ENCODE measurements at places on chromosomes 3 and 15. TPM values are rescaled to one million over a fixed set of nuclear protein-coding genes. Genes with fewer than 3 reads are reported as not detected.

DNA sequence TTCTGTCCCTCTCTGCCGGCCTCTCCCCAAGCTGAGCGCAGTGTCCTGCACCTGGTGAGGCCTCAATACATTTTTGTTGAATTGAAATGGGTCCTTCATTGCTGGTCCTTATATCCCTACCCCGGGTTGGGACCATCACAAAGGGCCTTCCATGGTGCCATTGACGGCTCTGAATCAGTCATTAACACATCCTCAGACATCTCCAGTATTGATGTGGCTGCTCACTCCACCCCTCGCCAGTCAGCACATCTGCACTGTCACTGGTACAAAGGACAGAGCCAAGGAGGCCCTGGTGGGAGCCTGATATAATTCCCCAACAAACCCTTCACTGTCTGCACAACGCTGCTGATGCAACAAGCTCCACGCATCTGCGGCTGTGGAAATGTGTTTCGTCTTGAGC lies 191.6 kb upstream of the TOPAZ1 start:
- H3K27me3 ChIP-seq, result no peaks in the 10 kb centered on the region
- H3K27ac ChIP-seq, result no peak overlapping the region
- DNase-seq, result no peak
- no peaks in the 10 kb centered on the region for H3K36me3 ChIP-seq

- H3K27me3 ChIP-seq, result peaks cover 17% of the 10 kb centered on the region
- no peak for DNase-seq
- no peaks in the 10 kb centered on the region for H3K4me1 ChIP-seq
- H3K4me3 ChIP-seq, result no peak overlapping the region
- no peak overlapping the region for H3K27ac ChIP-seq
These were observed 130.6 kb downstream of the CCNL1 start for GRCh38 chr3:157029365-157029790.

- H3K36me3 ChIP-seq, result no peaks in the 10 kb centered on the region
- H3K4me3 ChIP-seq, result peak overlapping the region; percentile 79
- H3K27ac ChIP-seq, result peak overlapping the region; percentile 39
- H3K27me3 ChIP-seq, result no peaks in the 10 kb centered on the region
- DNase-seq, result peak; percentile 84
These were observed 13.0 kb downstream of the ZFAND6 start for GRCh38 chr15:80072285-80072994.

DNA sequence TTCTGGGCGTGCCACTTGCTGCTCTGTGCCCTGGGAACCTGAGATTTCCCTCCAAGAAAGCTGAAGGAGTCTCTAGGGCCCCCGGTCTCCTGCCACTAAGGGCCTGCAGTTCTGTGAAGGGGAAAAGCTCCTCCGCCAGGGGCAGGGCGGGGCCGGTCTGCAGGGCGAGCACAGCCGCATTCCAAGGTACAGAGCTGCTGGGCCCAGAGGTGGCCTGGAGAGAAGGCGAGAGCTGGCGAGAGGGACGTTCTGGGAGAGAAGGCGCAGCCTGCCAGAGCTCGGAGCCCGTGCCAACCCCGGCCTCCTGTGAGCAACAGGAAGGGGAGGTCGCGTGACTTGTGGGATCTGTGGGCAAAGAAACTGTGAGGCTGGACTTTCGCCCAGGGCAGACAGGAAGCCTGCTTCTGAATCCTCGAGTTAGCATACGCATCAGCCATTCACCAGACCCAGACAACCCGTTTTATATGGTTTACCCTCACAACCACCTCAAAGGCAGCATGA lies 500.4 kb downstream of the SHQ1 start:
- H3K36me3 ChIP-seq, result no peaks in the 10 kb centered on the region
- H3K27me3 ChIP-seq, result no peaks in the 10 kb centered on the region
- H3K27ac ChIP-seq, result no peak overlapping the region

GRCh38 chr15:75697523-75697922 lies 15.1 kb downstream of the CSPG4 start:
- no peak overlapping the region for H3K4me3 ChIP-seq
- H3K4me1 ChIP-seq, result peaks cover 12% of the 10 kb centered on the region
- H3K27ac ChIP-seq, result no peak overlapping the region
- H3K36me3 ChIP-seq, result no peaks in the 10 kb centered on the region
- no peak for DNase-seq

- no peak for DNase-seq
- H3K27me3 ChIP-seq, result no peaks in the 10 kb centered on the region
- no peak overlapping the region for H3K27ac ChIP-seq
- H3K4me1 ChIP-seq, result no peaks in the 10 kb centered on the region
These were observed 165.0 kb downstream of the RSL24D1 start for GRCh38 chr15:55031727-55032126.

DNA sequence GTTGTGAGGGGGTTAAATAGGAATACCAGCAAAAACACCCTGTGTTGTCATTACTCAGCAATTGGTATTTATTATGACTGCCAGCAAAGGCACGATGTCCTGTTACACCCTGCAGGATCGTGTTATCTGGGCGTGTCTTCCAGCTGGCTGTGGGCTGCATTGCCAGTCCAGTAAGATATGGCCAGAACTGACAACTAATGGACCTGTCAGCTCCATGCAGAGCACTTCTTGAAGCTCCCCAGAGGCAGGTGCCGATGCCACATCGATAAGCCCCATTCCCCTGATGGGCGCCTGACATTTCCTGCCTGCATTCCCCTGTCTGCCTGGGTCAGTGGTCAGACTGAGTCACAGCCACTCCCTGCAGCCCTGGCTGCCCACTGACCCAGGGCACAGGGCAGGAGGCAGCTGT lies 79.7 kb upstream of the RASGRF1 start:
- no peaks in the 10 kb centered on the region for H3K27me3 ChIP-seq
- H3K27ac ChIP-seq, result no peak overlapping the region
- no peak overlapping the region for H3K4me3 ChIP-seq
- DNase-seq, result no peak
- no peaks in the 10 kb centered on the region for H3K36me3 ChIP-seq
- H3K4me1 ChIP-seq, result no peaks in the 10 kb centered on the region

GRCh38 chr3:43378066-43378935 lies 92.0 kb downstream of the SNRK start:
- H3K36me3 ChIP-seq, result no peaks in the 10 kb centered on the region
- H3K4me1 ChIP-seq, result peaks cover 7% of the 10 kb centered on the region
- DNase-seq, result peak; percentile 46
- no peaks in the 10 kb centered on the region for H3K27me3 ChIP-seq
- H3K4me3 ChIP-seq, result no peak overlapping the region

DNA sequence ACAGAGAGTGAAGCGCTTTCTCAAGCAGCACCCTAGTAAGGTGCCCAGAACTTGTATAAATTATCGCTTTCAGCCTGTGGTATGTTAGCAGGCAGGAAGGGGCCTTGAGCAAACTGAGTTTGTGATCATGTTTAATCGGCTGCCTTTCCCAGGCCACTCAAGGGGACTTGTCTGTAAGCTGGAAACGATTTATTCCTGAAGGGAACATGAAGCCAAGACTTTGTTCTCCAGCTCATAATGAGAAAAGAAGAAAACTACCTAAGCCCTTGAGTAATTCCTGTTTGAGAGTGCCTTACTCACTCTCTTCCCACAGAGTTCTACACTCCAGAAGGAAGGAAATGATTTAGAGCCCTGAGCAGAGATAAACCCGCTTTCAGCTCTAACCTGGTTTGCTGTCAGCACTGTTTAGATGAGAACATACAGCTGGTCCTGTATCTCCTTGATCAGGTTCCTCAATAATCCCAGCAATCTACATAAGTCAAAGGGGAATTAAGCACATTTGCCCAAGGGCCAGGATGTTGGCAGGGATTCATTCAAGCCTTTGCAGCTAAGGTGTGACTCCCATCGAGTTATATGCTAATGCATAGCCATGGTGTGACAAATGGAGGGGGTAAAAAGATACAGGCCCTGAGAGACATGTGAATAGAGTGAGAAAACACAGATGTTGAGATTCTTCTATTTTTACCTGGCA lies 187.7 kb upstream of the SLC24A5 start:
- no peaks in the 10 kb centered on the region for H3K4me1 ChIP-seq
- no peak overlapping the region for H3K4me3 ChIP-seq
- no peak overlapping the region for H3K27ac ChIP-seq
- no peak for DNase-seq
- no peaks in the 10 kb centered on the region for H3K27me3 ChIP-seq

Gene FAM81A
- not detected for polyA plus RNA-seq

GRCh38 chr15:78681281-78682003 lies 40.4 kb upstream of the CHRNB4 start:
- no peak for DNase-seq
- H3K4me1 ChIP-seq, result no peaks in the 10 kb centered on the region
- H3K27ac ChIP-seq, result no peak overlapping the region

Gene AP4E1
- 5.6 TPM for polyA plus RNA-seq

DNA sequence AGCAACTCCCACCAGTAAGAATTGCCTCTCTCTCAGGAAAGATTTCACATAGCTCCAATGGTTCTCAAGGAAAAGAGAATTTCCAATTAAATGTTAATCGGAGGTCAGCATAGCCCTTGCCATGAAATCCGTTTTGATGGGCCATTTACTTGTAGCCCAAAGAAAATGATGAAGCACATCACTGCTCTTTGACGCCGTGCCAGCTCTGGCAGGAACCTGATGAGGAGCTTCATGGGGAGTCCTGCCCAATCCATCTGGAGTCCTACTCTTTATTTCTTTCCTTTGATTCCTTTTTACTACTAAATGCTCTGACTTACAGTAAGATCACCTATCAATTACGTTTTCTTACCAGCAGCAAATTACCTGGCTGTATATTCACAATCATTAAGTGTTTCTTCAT lies 84.7 kb downstream of the FGF12 start:
- no peak overlapping the region for H3K4me3 ChIP-seq
- no peak overlapping the region for H3K27ac ChIP-seq
- DNase-seq, result no peak
- no peaks in the 10 kb centered on the region for H3K27me3 ChIP-seq
- no peaks in the 10 kb centered on the region for H3K4me1 ChIP-seq

DNA sequence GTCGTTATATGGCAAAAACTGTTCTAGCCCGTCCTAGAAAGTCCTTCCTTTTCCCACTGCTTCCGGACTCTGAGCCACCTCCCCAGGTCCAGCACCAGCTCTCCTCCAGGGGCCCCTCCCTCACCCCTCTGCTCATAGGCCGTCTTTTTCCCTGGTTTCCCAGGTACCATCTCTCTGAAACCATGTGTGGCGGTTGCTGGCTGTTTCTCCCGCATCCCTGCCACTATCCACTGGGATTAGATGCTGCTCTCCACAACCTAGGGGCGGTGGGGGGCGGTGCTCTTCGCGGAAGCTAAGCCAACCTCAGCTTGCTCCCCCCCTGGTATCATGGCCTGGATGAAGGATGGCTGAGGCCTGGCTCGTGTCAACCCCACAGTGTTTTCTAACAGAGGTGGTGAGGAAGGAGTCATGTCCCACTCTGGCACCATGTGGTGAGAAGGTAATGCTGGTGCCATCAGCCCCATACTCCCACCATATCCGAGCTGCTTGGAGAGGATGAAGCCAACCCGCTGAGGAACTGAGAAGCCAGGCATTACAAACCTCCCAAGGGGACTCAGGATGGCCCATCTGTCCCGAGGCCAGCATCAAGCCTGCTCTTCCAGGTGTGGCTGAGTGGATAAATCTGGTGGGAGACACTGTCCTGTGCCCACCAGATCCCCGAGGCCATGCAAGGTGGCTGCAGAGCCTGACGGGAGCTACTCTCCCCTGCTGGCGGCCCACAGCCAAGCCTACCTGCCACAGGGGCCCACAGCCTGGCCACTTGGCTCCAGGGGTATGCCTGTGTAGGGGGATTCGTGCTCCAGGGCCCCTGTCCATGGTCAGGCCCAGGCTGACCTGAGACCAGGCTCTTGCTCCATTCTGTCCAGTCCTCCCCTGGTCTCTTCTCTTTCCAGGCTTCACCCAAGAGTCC lies 27.9 kb upstream of the SLC41A3 start:
- H3K27me3 ChIP-seq, result no peaks in the 10 kb centered on the region
- H3K4me1 ChIP-seq, result no peaks in the 10 kb centered on the region
- H3K4me3 ChIP-seq, result no peak overlapping the region
- H3K27ac ChIP-seq, result no peak overlapping the region
- H3K36me3 ChIP-seq, result no peaks in the 10 kb centered on the region

- no peak for DNase-seq
- H3K4me3 ChIP-seq, result no peak overlapping the region
- H3K4me1 ChIP-seq, result no peaks in the 10 kb centered on the region
- no peaks in the 10 kb centered on the region for H3K27me3 ChIP-seq
- H3K36me3 ChIP-seq, result no peaks in the 10 kb centered on the region
These were observed 1.6 kb upstream of the CCDC33 start for GRCh38 chr15:74234598-74234875.

Gene THBS1
- polyA plus RNA-seq, result 0.05 TPM

Gene TMEM266
- polyA plus RNA-seq, result 0.11 TPM

- H3K27me3 ChIP-seq, result no peaks in the 10 kb centered on the region
- H3K4me1 ChIP-seq, result no peaks in the 10 kb centered on the region
- H3K4me3 ChIP-seq, result no peak overlapping the region
- no peak for DNase-seq
- H3K36me3 ChIP-seq, result no peaks in the 10 kb centered on the region
- no peak overlapping the region for H3K27ac ChIP-seq
These were observed 428.3 kb downstream of the NAALADL2 start for GRCh38 chr3:175287361-175287963.

Gene CYP8B1
- not detected for polyA plus RNA-seq

DNA sequence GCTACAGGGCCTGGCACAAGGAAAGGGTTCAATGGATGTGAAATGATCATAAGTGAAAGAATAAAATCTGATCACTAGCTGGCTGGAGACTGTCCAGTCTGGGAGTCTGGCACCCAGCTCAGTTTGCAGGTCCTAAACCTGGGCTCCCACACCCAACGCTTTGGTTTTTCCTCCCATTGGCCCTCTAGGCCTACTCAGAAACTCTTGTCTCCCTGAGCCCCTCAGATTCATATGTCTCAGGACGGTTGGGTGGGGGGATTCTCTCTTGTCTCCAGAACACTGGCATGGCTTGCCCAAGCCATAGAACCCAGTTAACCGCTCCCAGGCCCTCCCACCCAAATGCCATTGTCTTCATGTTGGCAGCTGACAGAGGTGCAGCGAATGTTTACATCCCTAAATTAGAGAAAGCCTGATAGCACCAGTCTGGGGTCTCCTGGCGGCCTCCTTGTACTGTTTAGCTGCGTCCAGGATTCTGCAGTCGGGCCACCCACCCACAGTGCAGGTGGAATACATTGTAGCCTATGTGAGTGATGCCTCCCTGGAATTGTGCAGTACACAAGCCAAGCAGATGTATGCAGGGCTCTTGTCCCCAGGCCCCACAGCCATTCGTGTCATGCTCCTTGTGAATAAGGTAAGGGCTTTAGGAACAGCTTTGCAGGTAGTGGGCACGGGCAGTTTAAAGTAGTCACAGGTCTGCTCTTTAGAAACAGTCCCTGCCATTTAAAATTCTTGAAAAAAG lies 266.3 kb downstream of the XXYLT1 start:
- no peak for DNase-seq
- H3K27ac ChIP-seq, result no peak overlapping the region
- peaks cover 5% of the 10 kb centered on the region for H3K27me3 ChIP-seq
- H3K4me1 ChIP-seq, result no peaks in the 10 kb centered on the region

- H3K27me3 ChIP-seq, result no peaks in the 10 kb centered on the region
- no peak for DNase-seq
- H3K4me1 ChIP-seq, result no peaks in the 10 kb centered on the region
These were observed 368.1 kb upstream of the SEMA6D start for GRCh38 chr15:47349179-47349578.

GRCh38 chr3:51987568-51987967 lies 4.2 kb downstream of the ACY1 start:
- no peak overlapping the region for H3K27ac ChIP-seq
- H3K4me3 ChIP-seq, result no peak overlapping the region

GRCh38 chr3:62446337-62446940 lies 73.1 kb upstream of the FEZF2 start:
- no peak overlapping the region for H3K27ac ChIP-seq
- peaks cover 13% of the 10 kb centered on the region for H3K4me1 ChIP-seq
- no peak overlapping the region for H3K4me3 ChIP-seq
- H3K36me3 ChIP-seq, result no peaks in the 10 kb centered on the region
